ENCODE measurements at places on chromosomes 1 and 21.

DNA sequence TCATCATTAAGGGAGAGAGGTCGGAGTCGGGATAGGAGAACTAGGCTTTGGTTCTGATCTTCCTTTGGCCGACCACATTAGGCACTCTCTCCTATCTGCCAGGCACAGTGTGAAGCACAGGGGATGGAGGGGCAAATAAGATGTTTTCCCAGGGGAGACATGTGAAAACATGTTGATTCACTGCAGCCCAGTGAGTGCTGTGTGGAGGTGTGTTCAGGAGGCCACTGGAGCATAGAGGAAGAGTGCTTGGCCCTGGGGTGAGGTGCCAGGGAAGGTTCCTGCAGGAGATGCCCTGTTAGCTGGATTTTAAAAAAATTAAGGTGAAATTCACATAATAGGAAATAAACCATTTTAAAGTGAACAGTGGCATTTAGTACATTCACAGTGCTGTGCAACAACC, 3.7 kb downstream of the VANGL2 start:
- DNase-seq: no peak

DNA sequence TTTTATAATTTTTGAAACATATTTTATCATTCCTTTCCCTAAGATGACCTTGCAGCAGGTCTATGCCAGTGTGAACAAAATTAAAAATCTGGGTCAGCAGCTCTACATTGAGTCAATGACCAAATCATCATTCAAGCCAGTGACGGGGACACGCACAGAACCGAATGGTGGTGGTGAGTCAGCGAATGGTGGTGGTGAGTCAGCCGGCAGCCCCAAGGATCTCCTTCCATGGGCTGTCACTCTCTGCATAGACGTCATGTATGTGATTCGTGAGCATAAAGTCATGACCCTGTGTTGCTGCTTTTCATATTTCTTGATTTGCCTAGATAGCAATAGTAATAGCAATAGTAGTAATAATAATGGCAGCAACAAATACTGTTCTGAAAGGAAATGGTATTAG, 26.3 kb downstream of the PER3 start:
- DNase-seq: no peak

DNA sequence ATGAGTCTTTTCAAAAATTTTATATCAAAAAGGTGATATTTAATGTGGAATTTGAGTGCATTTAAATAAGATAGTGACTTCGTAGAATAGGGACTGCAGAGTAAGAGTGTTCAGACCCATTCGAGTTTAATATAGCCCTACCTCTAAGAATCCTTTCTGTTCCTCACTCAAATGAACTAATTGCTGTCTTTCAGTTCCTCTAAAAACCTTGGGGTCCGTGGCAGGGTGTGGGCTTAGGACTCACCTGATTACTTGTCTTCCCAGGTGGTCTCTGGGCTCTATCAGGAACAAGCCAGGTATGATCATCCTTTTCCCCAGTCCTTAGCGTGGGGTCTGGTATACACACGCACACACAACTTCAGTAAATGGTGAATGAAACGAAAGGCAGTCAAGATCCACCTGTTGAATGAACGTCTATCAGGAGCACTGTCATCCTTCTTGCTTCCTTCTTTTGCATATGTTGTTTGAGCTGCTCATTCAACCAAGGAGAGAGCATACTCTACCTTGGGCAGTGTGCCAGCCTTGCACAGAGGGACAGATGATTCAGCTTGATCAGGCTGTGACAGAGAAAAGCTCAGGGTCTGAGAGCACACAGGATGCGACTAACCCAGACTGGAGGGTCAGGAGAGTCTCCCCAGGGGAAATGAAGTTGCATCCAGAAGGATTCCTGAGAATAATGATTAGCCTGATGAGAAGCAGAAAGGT, 1.2 kb upstream of the RNF11 start:
- DNase-seq: peak; percentile 76

- no peak for DNase-seq
These were observed 136.8 kb upstream of the F3 start for GRCh38 chr1:94678202-94678848.

- peak; percentile 34 for DNase-seq
These were observed 1.6 kb downstream of the PHC2 start for GRCh38 chr1:33429332-33429731.

GRCh38 chr1:98428864-98429263, 232.7 kb upstream of the SNX7 start:
- no peak for DNase-seq

DNA sequence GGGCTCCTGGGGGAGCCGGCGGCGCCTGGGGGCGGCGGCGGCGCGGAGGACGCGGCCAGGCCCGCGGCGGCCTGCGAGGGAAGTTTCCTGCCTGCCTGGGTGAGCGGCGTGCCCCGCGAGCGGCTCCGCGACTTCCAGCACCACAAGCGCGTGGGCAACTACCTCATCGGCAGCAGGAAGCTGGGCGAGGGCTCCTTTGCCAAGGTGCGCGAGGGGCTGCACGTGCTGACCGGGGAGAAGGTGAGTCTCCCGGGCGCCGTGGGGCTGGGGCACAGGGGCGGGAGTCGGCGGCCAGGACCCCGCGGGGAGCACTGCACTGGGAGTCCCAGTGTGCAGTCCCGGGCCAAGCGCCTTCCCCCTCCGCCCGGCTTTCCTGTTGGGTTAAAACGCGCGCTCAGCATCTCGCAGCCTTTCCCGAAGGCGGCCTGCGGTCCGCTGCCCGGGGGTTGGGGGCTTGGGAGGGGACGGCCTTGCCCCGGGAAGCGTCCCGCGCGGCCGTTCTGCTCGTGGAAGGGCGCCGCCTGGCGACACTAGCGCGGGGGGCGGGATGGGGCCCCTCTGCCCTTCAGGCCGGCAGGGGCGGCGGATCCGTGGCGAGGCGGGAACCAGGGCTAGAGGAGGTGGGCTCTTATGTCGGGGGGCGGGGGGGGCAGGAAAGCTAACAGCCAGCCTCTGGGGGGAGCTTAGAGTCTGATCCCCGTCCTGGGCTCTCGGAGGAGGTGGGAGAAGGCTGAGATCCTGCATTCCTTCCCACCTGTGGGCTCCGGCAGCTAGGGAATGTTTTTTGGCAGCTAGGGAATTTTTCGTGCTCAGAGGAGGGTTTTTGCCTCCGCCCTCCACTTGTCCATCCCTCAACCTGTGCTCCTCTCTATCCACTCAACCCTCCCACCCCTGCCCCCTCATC, 1.1 kb downstream of the HUNK start:
- no peak for DNase-seq

GRCh38 chr1:10708757-10709156, 87.7 kb downstream of the CASZ1 start:
- no peak for DNase-seq

GRCh38 chr1:6753320-6754140, 31.7 kb upstream of the CAMTA1 start:
- DNase-seq: no peak

- DNase-seq: no peak
These were observed 304.5 kb downstream of the TTLL7 start for GRCh38 chr1:83694449-83694848.

- DNase-seq: peak; percentile 26
These were observed 16.9 kb downstream of the NPHP4 start for GRCh38 chr1:5975133-5975880.

GRCh38 chr1:108556499-108556898, 3.4 kb upstream of the EEIG2 start:
- DNase-seq: no peak

DNA sequence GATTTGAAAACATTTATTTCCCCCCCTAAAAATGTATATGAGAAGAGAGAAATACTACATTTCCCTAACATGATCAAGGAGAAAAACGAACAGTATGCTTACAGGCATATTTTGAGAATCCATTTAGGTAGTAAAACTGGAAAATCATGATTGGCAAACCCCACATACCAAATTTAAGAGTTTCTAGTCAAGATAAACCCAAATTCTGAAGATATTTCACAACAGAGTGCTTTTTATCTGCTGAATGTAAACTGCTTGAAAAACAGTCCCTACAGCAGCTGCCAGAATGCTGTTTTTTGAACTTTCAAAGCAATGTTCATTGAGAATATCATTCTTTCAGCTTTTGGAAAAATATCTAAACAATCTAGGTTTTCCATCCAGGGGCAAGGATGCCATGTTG, 31.0 kb downstream of the ASH1L start:
- no peak for DNase-seq

DNA sequence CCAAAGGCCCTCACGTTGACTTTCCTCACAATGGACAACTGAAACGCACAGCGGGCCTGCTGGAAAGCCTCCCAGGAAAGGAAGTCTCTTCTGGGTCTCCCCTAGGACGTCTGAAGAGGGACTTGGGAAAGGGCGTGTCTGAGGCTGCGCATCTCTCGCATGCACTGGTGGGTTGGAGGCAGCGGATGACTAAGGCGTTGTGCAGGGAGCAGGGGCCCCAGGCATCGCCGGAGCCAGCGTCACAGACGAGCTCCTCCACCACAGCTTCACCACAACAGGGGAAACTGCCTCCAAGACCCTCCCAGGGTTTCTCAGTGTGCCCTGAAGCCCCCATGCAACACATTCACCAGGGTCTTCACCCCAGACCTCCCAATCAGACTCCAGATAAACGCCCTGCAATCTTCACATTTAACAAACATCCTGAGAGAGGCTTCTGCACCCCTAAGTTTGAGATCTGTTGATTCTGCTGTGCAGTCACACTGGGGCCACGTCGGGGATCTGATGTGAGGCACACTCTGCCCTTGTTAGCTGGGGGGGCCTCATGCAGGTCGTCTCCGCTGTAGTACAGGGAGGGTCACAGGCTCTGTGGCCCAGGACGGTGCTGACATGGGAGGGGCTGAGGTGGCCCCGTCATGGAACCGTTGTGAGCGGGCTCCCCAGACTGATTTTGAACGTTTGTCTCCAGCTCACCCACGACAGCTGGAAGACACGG, 7.0 kb upstream of the TFF1 start:
- no peak for DNase-seq

- DNase-seq: no peak
These were observed 33.0 kb upstream of the IVNS1ABP start for GRCh38 chr1:185350027-185350442.

DNA sequence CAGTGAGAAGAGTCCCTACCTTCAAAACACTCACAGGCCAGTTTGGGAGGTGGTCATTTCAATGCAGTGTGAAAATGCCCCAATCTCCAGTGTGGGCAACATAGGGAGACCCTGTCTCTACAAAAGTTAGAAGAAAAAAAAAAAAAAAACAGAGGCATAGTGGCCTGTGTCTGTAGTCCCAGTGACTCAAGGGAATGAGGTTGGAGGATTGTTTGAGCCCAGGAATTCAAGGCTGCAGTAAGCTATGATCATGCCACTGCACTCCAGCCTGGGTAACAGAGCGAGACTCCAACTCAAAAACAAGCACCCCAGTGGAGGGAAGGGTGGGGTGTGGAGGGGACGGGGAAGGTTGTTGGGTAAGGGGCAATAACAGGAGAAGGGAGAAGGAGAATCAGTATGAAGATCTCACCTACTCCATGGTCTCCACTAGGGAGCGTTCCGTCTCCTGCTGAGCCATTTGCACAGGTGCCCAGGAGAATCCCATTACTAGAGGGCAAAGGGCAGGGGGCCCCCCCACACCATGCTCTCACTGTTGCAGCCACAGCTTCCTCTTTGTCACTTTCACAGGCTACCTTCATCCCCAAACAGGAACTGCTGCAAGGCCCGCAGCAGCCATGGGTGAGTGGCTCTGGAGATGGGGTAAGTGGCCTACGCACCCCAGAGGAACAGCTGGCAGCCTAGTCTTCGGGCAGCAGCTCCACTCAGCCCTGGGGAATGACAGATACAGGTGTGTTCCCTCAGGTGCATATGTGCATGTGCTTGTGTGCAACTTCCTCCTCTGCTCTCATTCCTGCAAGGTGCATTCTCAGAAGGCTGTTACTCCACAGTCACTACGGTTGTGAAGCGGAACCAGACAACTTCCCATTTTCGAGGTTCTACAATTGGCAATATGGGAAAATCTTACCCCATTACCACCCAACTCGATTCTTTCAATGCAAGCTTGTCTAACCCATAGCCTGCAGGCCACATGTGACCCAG, 87.9 kb upstream of the LYST start:
- DNase-seq: no peak

- peak; percentile 1 for DNase-seq
These were observed 382.7 kb upstream of the DUSP10 start for GRCh38 chr1:222124602-222125001.
